Brain (organoid and tissue), 16 donors: ENCODE measurements at places on chromosomes 6 and 20. TPM values are rescaled to one million over a fixed set of nuclear protein-coding genes. Genes with fewer than 3 reads are reported as not detected.

The PROKR2 gene
- polyA plus RNA-seq: not detected

The LTA gene
- not detected for polyA plus RNA-seq

The CFAP206 gene
- 1.0 TPM for polyA plus RNA-seq

The TMEM170B gene
- 2.7 TPM for polyA plus RNA-seq

The BNIP5 gene
- polyA plus RNA-seq: not detected

The XKR7 gene
- polyA plus RNA-seq: 16.0 TPM

The HLA-DMA gene
- polyA plus RNA-seq: 27.3 TPM
